IMR-90 (cell line): ENCODE measurements at places on chromosomes 12 and 14.

DNA sequence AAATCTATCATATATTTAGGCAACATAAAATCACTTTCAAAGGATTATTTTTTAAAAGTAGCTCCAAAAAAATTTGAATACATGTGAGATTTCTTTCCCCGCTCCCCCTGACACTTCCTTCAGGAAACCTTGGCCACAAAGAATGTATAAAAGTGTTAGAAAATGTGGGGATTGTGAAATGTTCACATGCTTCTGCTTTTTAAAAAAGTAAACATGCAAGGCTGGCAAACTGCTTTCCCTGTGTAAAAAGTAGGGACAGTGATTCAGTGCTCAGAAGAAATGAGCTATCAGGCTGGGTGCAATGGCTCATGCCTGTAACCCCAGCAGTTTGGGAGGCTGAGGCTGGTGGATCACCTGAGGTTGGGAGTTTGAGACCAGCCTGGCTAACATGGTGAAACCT, 26.6 kb downstream of the MBIP start:
- peak; percentile 62 for DNase-seq

DNA sequence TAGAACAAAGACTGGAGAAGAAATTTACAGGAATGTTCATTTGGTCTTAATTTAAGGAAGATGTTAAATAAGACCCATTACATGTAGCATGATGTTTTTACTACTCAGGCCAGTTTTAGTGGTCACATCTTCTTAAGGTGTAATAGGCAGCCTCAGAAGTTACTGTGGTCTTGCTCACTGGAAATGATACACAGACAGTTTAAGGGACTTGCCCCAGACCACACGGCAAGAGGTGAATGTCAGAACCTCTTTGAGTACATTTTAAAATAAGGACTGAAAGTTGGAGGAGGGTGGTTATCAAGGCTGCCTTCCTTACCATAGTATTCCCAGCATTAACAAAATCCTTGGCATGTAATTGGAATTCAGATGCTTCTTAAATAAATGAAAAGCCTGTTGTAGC, 37.9 kb downstream of the LRRK2 start:
- DNase-seq, result no peak

DNA sequence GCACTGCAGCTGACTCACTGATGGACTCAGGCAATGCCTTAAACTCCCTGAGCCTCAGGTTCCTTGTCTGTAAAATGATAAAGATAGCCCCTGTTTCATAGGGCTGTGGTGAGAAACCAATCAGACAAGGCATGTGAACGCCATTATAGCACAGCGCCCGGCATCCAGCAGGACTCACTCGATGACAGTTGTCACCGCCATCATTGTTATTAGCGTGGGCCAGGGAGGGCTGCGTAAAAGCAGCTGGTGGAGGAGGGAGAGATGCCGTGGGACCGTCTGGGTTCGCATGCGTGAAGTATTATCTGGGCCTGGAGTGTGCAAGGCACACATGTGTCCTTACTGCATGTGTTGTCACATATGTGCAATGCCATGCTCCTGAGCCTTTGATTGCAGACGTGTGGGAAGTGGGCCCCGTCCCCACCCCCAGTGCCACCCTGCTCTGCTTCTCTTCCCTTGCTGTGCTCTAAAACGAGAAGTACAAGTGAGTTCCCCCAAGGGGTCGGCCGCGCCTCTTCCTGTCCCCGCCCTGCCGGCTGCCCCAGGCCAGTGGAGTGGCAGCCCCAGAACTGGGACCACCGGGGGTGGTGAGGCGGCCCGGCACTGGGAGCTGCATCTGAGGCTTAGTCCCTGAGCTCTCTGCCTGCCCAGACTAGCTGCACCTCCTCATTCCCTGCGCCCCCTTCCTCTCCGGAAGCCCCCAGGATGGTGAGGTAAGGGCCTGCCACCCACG, at the start of gene PTPN6:
Gene PTPN6 (plus strand): TSS at position 546 of the 730 bp plus-strand sequence. CDS start 157 bp downstream, at position 703.
- DNase-seq, result no peak

GRCh38 chr14:88049936-88050335, 45.0 kb downstream of the GPR65 start:
- DNase-seq, result no peak

DNA sequence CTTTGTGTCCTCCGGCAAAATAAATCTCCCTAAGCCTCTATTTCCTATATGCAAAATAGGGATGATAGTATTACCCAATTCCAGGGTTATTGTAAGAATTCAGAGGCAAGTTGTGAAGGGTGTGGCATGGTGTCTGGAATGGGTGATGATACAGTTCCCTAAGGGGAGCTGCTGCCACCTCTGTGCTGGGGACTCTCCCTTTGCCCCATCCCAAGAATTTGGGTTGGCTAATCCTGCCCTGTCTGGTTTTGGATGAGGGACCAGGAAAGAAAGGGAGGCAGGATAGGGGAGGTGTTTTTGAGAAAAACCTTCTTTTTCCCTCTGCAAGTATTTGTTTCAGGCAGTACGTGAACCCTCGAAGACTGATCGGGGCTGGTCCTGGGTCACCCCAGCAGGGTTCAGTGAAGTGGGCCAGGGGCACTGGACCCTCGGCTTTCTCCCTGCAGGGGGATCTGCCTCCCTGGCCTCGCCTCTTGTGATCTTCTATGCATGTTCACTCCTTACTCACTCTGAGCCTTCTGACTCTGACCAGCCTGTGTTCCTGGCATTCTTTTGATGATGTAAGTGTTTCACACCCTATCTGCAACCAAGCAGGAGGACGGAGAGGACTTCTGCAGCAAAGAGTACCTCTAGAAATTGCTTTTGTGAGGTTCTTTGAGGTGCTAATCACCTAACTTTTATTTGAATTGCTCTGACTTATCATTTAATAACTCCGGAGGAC, 60.8 kb downstream of the RASSF3 start:
- peak; percentile 69 for DNase-seq

GRCh38 chr12:96495155-96495554, 5.8 kb downstream of the CFAP54 start:
- no peak for DNase-seq

- peak; percentile 33 for DNase-seq
Measured at GRCh38 chr14:71399057-71399487, 491.8 kb downstream of the PCNX1 start.

DNA sequence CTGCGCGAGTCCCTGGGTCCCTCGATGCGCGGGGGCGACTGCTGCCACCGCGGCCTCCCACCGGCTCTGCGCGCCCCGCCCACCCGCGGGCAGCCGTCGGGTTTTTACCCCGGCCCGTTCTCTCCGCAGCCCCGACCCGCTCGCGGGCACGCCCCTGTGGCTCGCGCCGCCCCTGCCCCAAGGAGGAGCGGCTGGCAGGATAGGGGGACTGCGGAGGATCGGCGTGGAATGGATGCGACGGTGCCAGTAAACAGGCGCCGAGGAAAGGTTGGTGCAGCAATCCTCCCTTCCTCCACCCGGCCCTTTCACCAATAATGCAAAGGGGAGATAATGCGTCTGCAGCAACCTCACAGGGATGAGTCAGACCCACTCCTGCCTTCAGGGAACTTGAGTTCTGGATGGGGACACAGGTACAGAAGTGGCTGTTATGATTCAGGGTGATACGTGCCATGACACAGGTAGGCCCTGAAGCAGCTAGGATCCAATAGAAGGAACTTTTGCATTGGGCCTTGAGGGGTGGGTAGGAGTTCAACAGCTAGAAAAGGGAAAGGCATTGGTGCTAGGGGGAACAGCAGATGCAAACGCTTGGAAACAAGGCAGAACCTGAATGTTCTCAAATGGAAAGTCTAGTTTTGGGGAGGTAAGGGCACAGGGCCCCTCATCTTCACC, 554 bp upstream of the DEGS2 start:
- no peak for DNase-seq

GRCh38 chr12:32494656-32495055, 95.3 kb downstream of the FGD4 start:
- DNase-seq, result no peak

DNA sequence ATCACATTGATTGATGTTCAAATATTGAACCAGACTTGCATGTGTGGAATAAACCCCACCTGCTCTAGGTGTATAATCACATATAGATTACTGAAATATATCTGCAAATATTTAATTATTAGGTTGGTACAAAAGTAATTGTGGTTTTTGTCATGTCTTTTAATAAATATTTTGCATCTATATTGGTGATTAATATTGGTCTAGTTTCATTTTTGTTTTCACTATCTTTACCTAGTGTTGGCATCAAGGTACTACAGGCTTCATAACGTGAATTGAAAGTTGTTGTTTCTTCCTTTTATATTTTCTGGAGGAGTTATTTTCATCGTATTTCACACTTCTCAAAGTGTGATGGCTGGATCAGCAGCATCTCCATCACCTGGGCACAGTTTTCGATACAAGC, 740.0 kb upstream of the TMEM132C start:
- no peak for DNase-seq

- no peak for DNase-seq
Measured at GRCh38 chr12:64757771-64758170, 1.4 kb downstream of the GNS start.

DNA sequence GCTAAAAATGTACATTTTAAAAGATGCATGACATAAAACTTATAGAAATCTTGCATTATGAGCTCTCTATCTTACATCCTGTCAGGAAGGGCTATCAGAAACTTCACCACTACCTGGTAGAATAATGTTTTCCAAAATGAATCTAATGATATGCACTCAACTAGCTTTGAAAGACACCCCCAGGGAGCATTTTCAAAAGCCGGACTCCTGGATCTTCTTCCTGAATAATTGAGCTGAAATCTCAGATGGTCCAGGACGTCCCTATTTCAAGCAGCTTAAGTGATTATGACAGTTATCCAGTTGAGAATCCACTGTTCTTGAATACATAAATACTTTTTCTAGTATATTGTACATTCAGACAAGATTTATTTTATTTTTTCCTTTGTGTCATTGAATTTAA, 200.6 kb upstream of the MGAT4C start:
- DNase-seq, result no peak

DNA sequence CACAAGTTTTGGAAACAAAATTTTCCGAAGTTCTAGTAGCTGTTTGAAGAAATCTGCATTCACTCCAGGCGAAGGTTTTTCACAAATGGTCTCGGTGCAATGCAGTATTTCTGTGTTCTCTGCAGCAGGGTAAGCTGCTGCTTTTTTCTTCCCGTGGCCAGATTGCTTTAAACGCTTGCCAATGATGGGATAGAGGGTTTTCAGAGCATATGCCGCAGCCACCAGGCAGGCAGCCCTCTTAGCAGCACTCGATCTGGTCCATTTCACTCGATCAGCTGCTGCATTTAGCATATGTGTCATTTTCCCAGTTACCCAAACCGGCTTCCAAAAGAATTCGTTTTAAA, 315 bp downstream of the ABCD2 start:
- DNase-seq, result no peak

DNA sequence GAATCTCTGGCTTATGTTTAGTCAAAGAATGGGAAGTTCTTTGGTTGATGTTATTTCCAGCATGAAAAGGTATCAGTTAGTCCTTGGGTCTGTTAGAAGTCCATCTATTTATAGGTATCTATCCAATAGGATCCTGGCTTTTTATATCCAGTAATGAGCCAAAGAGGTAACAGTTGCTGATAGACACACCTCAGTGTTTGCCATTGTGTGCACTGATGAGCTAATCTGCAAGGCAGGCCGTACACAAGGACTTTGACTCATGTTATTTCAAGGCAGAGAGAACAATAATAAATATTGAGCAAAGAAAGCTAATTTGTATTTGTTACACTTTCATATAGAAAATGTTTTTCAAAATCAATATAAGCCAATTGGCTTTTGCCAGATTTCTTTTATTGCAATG, 56.4 kb downstream of the GLT1D1 start:
- no peak for DNase-seq

DNA sequence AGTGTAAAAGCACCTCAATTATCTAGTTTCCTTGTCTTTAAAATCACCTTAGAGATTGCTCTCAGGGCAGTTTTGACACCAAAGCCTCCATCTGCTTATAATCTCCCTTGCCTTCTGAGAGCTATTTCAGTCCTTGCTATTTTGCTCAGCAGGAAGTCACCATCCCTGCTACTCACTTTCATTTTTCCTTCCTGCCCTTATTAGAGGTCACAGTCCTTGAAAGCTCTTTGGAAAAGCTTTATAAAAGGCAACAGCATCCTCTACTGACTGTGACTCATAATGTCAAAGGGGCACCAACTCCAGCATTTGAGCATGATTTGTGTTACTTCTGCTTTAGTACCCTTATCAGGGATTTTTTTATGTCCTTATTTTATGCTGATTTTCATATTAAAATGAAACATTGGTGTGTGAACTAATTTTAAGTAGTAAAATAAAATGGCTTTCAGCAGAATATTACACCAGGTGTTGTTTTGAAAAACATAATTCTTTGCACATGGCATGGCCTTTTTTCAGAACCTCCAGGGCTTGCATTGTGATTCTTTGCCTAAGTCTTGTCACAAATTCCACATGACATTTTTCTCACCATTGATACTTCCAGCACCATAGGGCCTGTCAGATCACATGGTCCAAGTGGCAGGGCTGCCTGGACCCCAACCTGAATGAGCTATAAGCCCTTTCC, 213.0 kb downstream of the ADAMTS20 start:
- peak; percentile 76 for DNase-seq

DNA sequence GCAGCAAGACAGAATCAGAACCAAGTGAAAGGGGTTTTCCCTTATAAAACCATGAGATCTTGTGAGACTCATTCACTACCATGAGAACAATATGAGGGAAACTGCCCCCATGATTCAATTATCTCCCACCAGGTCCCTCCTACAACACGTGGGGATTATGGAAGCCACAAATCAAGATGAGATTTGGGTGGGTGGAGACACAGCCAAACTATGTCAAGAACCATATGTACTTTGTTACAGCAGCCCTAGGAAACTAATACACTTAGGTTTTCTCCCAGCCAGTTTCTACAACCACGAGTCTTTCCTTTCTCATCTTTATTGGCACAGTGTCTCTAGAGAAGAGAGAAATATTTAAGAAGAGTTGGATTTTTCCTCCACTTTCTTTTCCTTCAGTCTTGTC, 72.6 kb downstream of the BTG1 start:
- DNase-seq, result no peak

DNA sequence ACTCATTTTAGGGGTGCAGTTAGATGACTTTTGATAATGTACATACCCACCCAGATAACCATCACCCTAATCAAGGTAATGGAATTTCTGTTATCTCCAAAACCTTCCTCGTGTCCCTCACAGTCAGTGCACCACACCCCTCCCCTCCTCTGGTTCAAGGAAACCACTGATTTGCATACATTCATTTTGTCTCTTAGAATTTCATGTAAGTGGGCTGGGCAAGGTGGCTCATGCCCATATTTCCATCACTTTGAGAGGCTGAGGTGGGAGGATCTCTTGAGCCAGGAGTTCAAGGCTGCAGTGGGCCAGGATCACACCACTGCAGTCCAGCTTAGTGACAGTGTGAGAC, 15.7 kb downstream of the ADIPOR2 start:
- DNase-seq, result peak; percentile 6

- DNase-seq, result no peak
Measured at GRCh38 chr12:26493656-26494055, 298.3 kb downstream of the SSPN start.

DNA sequence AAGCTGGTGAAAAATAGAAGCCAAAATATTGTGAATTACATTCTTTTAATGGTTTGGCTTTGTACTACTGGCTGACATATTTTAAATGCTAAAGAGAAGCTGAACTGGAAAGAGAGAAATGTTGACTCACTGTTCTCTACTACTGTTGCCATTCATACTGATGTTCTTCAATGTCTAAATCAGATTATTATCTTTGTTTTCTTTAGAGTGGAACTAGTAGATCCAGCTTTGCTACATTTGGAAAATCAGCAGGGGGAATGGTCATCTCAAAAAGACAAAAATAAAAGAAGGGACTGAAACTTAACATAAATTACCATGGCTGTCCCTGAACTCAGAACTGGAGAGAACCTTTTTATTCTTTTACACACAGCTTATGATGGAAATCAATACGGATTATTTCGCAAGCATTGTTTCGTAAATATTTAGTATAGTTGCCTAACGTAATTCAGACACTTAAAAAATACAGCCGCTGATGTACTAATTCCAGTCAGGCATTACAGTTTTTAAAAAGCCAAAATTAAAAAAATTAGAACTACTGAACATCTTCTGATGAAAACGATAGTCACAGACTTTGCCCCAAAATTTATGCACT, 76.3 kb upstream of the OTX2 start:
- DNase-seq, result no peak
